IMR-90 (cell line): ENCODE measurements at places on chromosomes 7 and 10. TPM values are rescaled to one million over a fixed set of nuclear protein-coding genes. Genes with fewer than 3 reads are reported as not detected.

- no peak for DNase-seq
Observed at GRCh38 chr7:152751449-152752141, 8.0 kb upstream of the ACTR3B start.

- no peak for DNase-seq
Observed at GRCh38 chr10:29610876-29611647, 23.7 kb downstream of the SVIL start.

- no peak for DNase-seq
Observed at GRCh38 chr10:61785473-61786105, 115.9 kb upstream of the ARID5B start.

DNA sequence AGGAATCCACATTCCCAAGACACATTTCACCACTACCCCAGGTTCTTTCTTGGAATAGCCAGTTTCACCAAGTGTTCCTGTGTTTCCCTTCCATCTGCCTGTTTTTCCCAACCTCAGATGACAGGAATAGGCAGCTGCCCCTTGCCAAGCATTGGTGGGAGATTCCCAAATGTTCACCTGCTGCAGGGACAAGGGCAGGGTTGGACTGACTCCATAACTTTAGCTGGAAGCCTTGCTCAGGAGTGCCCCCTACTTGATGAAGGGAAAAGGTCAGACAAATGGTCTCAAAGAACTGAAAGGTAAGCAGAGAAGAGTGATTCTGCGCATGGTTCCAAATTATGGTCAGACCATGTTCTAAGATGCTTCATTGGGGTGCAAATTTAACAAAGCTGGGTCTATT lies 45.1 kb upstream of the LYZL1 start:
- no peak for DNase-seq

The ACHE gene
- not detected in 2 replicates for total RNA-seq
